Activated naive CD8-positive, alpha-beta T cell treated with anti-CD3 and anti-CD28 coated beads, Interleukin-2, amount 50 U/mL, for 24 hours (primary cell): ENCODE measurements at places on chromosomes 11 and 22.

DNA sequence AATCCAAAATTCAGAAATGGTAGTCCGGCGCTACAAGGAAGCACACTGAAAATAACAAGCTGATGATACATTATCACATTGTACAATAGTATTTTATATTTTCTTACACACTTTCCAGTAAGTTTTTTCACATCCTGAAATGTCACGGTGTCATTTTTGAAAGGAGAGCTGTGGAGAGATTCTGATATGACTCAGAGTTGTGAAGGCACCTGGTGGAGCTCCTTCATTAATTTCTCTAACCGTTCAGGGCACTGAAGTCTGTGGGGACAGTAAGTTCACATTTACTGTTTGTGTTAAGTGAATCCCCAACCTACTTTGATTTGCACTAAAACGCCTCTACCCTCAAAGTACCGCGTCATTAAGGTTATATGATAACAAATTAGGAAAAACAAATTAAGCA, 13.3 kb downstream of the LDHAL6A start:
- no peak for DNase-seq

DNA sequence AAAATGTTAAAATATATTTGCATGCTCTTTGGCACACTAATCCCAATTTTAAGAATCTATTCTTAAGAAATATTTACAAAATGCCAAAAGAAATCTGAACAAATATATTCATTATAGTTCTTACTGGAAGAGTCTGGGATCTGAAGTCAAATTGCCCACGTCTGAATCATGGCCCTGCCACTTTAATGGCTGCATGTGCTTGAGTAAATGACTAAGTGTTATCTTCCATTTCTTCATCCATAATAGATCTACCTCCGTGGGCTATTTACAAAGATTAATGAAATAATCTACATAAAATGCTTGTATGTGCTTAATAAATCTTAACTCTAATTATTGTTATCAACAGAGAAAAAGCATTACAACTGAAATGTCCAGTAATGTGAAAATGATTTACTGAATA, 24.5 kb upstream of the DKK3 start:
- no peak for DNase-seq

GRCh38 chr11:130487924-130488815, 39.7 kb downstream of the ADAMTS15 start:
- DNase-seq = no peak

- no peak for DNase-seq
These were observed 508.7 kb upstream of the TENM4 start for GRCh38 chr11:79949574-79949973.

GRCh38 chr11:67996622-67997474, 7.0 kb downstream of the UNC93B1 start:
- DNase-seq = peak; percentile 57
